ENCODE measurements at places on chromosomes 1 and 21.

DNA sequence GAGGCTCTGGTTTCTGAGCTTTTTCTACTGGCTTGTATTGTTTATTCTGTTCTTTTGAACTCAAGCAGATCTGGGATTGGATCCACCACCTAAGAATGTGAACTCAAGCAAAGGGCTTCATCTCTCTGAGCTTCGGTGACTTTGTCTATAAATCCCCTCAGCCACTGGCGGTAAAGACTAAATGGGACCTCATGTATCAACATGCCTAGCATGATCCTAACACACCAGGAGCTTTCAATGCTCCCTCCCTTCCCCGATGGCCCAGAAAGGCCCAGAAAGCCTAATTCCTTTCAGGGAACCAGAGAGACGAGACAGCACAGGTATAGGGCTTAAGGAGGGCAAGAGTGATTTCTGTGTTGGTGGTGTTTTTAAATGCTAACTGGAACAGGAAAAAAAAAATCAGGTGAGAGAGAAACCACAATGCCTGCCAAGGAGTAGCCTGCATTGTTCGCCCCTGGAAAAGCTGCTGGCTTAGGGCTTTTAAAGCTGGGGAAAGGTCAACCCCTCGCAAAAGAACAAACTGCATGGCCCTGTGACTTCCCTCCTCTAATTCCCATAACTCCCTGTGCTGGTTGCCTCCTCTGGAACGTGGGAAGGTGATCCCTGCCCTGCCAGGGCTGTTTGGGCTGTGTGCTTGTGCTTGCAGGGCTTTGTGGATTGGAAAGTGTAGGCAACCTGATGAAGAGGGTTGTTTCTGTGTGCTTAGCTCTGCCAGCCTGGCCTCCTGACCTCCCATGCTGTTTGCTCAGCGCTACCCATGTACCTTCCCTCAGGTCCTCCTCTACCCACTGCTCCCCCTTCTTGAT lies 147.0 kb downstream of the PLPP3 start:
- no peak for DNase-seq

DNA sequence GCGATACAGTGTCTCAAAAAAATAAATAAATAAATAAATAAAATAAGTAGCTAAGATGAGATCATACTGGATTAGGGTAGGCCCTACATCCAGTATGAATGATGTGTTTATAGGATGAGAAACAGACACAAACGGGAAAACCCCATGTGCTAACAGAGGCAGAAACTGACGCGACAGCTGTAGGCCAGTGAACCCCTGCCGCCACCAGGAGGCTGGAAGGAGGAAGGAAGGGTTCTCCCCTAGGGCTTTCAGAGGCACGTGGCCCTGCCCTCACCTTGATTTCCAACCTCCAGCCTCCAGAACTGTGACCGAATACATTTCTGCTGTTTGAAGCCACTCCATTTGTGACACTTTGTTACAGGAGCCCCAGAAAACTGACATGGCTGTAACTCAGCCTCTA lies 38.5 kb downstream of the CHD5 start:
- no peak for DNase-seq

- no peak for DNase-seq
Measured at GRCh38 chr1:230173187-230173975, 106.3 kb downstream of the GALNT2 start.

- DNase-seq, result no peak
Measured at GRCh38 chr1:68454534-68454933, 4.8 kb upstream of the RPE65 start.

DNA sequence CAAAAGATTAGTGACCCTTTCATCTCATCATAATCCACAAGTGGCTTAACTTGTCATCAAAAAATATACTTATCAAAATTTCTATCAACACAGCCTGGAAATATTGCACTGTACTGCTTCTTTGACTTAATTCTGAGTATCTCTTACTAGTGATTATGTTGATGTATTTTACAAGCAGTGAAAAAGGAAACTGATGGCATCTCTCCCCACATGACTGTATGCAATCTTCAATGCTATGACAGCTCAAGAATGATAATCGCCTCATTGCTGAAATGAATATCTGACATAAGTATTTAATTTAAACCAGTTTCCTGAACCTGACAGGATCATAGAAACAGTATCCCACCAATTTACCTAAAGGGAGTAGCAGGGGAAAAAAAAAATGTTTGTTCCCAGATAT lies 79.5 kb downstream of the DPYD start:
- DNase-seq, result no peak

GRCh38 chr1:218553197-218553596 lies 208.1 kb downstream of the TGFB2 start:
- no peak for DNase-seq

GRCh38 chr21:37139154-37139553 lies 66.1 kb downstream of the TTC3 start:
- no peak for DNase-seq

DNA sequence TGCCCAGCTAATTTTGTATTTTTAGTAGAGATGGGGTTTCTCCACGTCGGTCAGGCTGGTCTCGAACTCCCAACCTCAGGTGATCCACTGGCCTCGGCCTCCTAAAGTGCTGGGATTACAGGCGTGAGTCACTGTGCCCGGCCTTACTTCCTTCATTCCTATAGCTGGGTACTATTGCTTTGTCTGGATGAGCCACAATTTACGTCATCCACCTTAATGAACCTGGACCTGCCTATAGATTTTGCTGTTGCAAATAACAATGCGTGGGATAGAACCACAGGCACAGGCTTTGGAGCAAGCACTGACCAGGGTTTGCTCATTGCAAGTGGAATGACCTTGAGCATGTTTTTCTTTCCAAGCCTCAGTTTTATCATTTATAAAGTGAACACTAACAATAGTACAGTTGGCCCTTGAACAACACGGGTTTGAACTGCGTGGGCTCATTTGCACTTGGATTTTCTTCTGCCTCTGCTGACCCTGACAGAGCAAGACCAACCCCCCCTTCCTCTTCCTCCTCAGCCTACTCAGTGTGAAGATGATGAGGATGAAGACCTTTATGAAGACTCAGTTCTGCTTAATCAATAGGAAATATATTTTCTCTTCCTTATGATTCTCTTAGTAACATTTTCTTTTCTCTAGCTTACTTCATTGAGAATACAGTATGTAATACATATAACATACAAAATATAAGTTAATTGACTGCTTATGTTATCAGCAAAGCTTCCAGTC lies 33.3 kb upstream of the BECN2 start:
- no peak for DNase-seq

GRCh38 chr1:112954017-112954650 lies 1.9 kb downstream of the SLC16A1 start:
- DNase-seq, result no peak

DNA sequence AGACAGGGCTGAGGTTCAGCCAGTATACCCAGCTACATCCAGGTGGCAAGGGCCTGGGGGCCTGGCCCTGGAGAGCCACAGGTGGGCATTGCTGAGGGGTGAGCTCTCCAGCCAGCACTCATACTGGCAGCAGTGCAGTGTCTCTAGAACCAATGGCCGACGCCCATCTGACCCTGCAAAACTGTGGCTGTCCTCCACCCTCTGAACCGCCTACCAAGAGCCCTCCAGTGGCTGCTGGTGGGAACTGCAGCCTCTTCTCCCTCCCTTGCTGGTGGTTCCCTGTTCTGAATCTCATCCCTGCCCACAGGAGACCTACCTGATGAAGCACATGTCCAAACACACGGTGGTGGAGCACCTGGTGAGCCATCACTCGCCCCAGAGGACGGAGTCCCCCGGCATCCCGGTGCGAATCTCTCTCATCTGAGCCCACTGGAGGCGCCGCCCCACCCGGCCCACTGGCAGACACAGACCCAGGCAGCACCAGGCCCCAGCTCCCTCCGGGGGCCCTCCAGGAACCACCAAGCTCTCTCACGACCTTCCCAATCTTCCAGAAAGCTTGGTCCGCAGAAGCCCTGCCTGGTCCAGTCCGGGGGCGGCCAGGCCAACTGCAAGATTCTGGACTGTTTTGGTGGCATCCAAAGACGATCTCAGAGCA lies 22.1 kb downstream of the A3GALT2 start:
- DNase-seq, result peak; percentile 61

- DNase-seq, result no peak
Measured at GRCh38 chr1:170369417-170369816, 162.5 kb upstream of the GORAB start.

DNA sequence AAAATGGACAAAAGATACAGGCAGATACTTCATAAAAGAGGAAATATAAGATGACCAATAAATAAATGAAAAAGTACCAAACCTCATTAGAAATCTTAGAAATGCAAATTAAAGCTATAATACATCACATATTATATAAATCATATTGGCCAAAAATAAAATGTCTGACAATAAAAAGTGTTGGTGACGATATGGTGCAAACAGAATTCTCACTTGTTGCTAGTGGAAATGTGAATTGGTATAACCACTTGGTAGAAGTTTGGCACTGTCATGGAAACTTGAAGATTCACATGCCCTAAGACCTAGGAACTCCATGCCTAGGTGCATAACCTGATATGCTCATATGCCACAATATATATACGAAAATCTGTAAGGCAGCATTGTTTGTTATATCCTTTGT lies 4.4 kb upstream of the TLR5 start:
- DNase-seq, result no peak

GRCh38 chr1:214213136-214213535 lies 67.8 kb upstream of the SMYD2 start:
- DNase-seq, result no peak

- no peak for DNase-seq
Measured at GRCh38 chr1:30451532-30452125, 271.8 kb downstream of the MATN1 start.

- no peak for DNase-seq
Measured at GRCh38 chr1:226664413-226665101, 74.5 kb downstream of the ITPKB start.

DNA sequence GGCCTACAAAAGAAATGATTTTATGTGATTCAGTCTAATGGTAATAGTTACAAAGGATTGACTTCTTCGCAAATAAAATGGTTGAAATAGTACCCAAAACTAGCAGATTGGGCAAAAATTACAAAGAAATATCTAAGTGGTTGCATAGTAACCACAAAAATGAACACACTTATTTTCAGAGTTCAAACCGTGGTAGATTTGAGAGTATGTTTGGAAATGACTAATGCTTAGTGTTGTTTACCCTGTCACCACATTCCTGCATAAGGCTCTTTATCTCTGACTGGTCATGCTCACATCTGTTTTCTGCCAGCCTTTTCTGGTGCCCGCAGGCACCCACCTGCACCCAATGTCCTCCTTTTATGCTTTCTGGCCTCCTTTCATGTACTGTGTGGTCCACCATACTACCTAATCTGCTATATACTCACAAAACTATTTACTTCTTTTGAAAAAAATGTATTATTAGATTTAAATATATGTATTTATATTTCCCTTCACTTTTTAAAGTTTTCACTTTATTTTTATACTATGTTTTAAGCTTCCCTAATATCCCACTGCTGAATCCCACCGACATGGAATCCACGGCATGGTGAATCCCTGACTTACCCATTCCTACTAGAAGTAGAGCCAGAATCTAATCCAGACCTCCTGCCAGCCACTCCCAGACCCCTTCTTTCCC lies 30.3 kb downstream of the PTPRC start:
- DNase-seq, result peak; percentile 90

DNA sequence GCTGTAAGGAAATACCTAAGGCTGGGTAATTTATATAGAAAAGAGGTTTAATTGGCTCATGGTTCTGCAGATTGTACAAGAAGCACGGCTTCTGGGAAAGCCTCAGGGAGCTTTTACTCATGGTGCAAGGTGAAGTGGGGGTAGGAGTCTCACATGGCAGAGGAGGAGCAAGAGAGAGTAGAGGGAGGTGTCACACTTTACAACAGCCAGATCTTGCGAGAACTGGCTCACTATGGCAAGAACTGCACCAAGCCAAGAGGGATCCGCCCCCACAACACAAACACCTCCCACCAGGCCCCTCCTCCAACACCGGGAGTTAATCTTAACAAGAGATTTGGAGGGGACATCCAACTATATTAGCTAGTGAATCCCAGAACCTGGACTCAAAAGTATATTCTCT lies 135.4 kb upstream of the SOD1 start:
- DNase-seq, result no peak

GRCh38 chr1:246690100-246690499 lies 34.1 kb upstream of the SCCPDH start:
- DNase-seq, result no peak

GRCh38 chr1:233082778-233083550 lies 132.6 kb downstream of the NTPCR start:
- no peak for DNase-seq

GRCh38 chr1:28986306-28986910 lies 72.0 kb downstream of the EPB41 start:
- DNase-seq, result no peak

DNA sequence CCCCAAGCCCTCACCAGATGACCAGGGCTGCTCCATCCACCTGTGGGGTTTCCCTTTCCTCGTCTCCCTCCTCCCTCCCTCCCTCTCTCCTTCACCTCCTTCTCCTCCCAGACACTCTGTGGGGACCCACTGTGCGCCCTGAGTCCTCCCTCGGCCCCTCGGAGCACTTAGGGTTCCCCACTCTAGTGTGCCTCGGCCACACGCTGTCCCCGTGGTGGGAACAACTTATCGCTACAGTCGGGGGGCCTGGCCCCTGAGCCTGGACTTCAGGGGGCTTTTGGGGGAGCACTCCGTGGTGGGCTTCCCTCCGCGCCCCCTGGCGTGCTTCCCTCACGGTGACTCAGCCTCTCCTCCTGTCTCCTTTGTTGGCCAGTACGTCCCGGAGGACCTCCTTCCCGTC lies 27.5 kb downstream of the CSTB start:
- no peak for DNase-seq

DNA sequence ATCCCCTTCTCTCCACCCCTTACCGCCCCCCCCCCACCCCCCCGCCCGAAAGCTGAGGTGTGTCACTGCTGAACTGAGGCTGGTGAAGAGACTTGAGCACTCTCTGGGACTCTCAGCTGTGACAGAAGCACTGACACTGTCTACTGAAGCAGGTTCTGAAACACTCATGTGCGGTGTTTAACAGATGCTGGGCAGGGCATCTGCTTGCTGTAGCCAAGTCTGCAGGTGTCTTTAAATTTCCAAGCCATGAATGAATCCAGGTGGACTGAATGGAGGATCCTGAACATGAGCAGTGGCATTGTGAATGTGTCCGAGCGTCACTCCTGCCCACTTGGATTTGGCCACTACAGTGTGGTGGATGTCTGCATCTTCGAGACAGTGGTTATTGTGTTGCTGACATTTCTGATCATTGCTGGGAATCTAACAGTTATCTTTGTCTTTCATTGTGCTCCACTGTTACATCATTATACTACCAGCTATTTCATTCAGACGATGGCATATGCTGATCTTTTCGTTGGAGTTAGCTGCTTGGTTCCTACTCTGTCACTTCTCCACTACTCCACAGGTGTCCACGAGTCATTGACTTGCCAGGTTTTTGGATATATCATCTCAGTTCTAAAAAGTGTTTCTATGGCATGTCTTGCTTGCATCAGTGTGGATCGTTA lies at the start of gene GPR52:
Gene GPR52 (plus strand): TSS at position 99 of the 665 bp plus-strand sequence. CDS start 148 bp downstream, at position 247.
- no peak for DNase-seq

- DNase-seq, result no peak
Measured at GRCh38 chr1:32303358-32303757, 11.5 kb downstream of the HDAC1 start.

GRCh38 chr1:67563684-67564083 lies 121.3 kb upstream of the GADD45A start:
- no peak for DNase-seq

- DNase-seq, result no peak
Measured at GRCh38 chr1:19178734-19179398, 31.2 kb downstream of the UBR4 start.
